ENCODE measurements at places on chromosomes 13 and 19. TPM values are rescaled to one million over a fixed set of nuclear protein-coding genes. Genes with fewer than 3 reads are reported as not detected.

The CEACAM20 gene
- not detected for total RNA-seq

The OR7C1 gene
- total RNA-seq = not detected

The ZNF284 gene
- 0.49 TPM for total RNA-seq

The ZNF99 gene
- not detected for total RNA-seq

The NDFIP2 gene
- total RNA-seq = 22.5 TPM

The OR10H1 gene
- not detected for total RNA-seq

The SPPL2B gene
- 20.8 TPM for total RNA-seq

The GIPC3 gene
- 0.19 TPM for total RNA-seq

The VSIG10L gene
- 11.0 TPM for total RNA-seq

The DCLK1 gene
- total RNA-seq = 0.96 TPM

The SH2D3A gene
- 17.2 TPM for total RNA-seq

The TYROBP gene
- total RNA-seq = not detected

Measured in A549 treated with Mapracorat at 1 μM for 4 hours (cell line).